Mucosa of gallbladder (tissue), 1 donor: ENCODE measurements at places on chromosomes 4 and X. TPM values are rescaled to one million over a fixed set of nuclear protein-coding genes. Genes with fewer than 3 reads are reported as not detected.

DNA sequence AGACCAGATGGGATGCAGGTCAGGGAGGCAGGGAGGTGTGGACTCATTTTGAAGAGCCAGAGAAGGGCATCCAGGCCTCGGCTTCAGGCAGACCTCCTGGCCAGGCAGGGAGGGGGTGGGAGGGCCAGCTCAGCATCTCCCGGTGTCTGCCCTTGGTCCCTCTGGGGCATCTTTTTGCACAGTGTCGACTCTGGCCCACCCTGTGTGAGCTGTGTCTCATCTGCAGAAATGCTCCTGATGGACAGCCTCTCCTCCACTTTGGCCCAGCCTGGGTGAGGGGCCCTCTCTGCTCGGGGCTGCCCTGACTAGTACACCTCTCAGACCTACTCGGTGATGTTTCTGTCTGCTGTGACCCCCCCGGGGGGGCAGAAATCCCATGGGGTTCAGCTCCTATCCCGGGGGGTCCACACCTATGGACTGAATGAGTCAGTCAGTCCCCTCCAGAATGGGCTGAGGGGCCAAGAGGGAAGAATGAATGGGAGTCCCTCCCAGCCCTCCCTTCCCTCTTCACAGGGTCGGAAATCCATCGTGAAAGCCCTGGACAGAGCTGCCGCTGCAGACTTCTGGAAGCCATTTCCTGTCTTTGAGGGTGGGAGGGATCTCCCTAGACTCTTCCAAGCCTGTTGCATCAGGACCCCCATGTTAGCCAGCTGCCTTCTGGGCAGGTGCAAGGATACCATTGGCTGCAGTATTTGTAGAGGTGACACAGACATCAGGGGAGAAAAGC is 196.7 kb upstream of the PSAPL1 start:
- no peak for DNase-seq

GRCh38 chrX:149073479-149073878 is 431.6 kb downstream of the IDS start:
- DNase-seq = no peak

DNA sequence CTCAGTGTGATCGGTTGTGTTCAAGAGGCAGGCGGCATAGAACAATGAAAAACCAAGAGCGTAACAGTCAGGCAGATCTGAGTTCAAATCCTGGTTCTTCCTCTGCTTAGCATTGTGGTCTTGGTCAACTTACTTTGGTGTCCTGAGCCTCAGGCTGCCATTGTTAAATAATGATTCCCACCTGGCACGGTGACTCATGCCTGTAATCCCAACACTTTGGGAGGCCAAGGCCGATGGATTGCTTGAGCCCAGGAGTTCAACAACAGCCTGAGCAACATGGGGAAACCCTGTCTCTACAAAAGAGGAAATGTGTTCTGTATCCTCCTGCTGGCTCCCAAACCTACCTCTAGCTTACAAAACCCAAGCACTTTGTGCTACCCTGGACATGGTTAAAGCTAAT is 129.0 kb upstream of the STX18 start:
- DNase-seq = no peak

- no peak for DNase-seq
Measured at GRCh38 chr4:17482716-17483115, 29.2 kb downstream of the QDPR start.

GRCh38 chr4:65007841-65008439 is 598.7 kb upstream of the TECRL start:
- no peak for DNase-seq

DNA sequence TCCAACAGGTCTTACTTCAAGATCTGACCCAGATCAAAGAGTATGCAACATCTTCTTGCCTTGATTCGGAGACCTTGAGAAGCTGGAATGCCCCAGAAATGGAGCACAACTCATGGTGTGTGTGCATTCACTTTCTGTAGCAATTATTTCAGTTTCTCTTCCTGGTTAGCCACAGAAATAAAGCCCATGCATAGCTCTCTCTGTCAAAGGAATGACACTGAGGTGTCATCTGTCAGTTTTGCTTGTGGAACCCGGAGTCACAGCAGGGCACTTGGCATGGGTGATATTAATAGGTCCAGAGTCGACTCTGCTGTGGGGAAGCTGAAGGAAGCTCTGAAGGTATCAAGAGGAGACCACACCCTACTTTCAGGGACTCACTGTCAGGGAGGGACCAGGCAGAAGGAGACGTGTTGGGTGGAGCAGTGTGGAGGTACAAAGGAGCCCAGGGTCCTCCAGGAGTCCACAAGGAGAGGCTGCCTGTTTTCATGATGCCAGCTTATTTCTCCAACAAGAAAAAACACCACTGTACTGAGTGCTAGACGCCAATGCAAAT is 10.7 kb downstream of the CLNK start:
- DNase-seq = no peak

DNA sequence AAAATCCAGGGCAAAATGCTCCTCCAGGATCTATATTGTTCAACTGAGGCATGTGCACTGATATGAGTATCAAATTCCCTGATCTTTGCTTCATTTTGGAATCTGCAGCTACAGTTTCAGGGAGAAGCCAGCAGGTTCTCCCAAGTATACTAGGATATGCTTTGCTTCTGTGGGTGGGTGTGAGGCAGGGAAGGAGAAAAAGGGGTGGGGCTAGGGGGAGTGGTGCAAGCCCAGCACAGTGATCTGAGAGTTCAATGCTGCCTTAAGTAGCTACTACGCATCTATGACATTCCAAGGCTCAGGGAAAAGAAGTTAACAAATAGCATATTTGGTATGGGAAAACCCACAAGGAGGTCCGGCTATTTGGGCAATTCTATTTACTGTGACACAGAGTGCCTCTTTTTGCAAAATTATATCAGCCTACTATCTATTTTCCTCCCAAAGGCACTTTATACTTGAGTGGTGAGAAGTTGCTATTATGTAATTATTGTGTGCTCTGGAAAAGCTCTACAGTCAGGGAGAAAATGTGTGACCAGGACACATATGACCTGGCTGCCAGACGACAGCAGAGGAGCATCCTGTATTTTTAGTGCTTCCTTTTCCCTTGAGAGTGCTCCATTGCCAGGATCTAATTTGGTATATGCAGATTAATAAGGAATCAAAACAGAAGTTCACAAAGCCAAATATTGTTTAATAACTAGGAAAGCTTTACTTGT is 162.0 kb downstream of the RNF150 start:
- DNase-seq = no peak

GRCh38 chr4:154454710-154455109 is 36.9 kb downstream of the DCHS2 start:
- DNase-seq = no peak

- no peak for DNase-seq
Measured at GRCh38 chr4:170001745-170002267, 24.4 kb downstream of the MFAP3L start.

GRCh38 chr4:60366661-60367060 is 833.5 kb upstream of the ADGRL3 start:
- DNase-seq = no peak

- DNase-seq = no peak
Measured at GRCh38 chrX:27728291-27728690, 79.5 kb upstream of the MAGEB10 start.

DNA sequence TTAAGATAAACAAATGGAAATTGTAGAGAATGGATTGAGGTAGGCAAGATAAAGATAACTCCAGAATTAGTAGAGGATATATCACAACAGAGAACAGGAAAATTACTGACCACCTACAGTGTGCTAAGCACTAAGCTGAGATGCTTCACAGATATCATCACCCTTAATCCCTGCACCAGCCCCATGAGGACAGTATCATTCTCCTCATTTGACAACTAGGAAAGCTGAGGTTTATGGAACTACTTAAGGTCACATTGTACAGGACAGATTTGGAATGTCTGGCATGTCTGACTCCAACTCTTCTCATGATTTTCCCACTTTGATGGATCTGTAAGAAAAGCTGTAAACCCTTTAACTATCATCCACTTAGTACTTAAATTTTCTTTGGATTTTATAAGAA is 95.5 kb downstream of the CASK start:
- DNase-seq = no peak

DNA sequence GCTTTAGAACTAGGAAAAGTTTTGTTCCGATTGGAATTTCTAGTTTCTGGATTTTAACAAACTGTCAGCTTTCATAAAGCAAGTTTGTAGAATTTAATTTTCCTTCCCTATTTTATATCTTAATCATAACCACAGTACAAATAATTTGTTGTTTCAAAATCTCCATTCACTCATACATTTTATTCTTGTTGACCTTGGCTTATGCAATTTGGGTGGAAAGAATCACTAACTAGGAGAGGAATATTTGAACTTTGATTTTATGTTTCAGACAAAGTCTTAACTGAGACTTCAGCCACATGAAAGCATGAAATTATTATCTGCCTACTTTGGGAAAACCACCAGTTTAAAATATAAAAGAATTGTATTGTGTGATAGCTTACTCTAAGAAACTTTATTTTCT is 427.9 kb downstream of the SPRY1 start:
- DNase-seq = no peak

GRCh38 chr4:116880625-116881024 is 204.8 kb downstream of the TRAM1L1 start:
- no peak for DNase-seq

DNA sequence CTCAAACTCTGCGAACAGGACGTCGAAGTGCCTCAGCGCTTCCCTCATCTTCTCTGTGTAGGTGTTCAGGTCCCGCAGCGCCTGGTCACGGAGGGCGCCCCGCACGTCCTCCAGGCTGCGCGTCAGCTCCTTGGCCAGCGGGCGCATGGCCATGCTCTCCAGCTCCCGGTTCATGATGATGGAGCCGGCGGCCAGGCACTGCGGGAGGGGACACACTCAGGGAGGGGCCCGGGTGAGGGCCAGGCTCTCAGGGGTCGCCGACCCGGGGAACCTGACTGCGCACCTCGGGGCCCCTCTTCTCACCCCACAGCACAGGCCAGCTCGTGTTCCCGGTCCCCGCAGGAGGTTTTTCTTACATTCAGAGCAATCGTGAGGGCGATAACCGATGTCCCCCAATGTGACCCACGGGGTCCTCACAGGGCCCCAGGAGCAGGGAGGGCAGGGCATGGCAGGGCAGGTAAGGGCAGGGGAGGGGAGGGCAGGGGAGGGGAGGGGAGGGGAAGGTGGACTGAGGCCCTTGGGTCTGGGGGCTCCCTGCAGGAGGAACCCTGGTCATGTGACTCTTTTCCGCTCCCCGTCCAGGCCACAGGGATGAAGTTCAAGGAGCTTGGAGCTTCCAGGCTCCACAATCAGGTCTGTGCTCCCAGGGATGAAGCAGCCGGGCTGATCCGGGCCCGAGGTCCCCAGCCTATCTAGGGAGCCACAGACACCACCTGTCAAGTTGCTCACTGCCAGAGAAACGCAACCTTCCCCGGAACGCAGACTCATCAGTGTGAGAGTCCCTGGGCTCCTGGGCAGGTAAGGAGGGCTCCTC is 77.8 kb upstream of the MXD4 start:
- DNase-seq = peak; percentile 6

- DNase-seq = no peak
Measured at GRCh38 chr4:120753854-120754253, 168.7 kb downstream of the PRDM5 start.

GRCh38 chrX:116239944-116240840 is 69.6 kb downstream of the AGTR2 start:
- DNase-seq = peak; percentile 38

- DNase-seq = no peak
Measured at GRCh38 chrX:33204889-33205288, 6.5 kb downstream of the DMD start.

GRCh38 chr4:52884994-52885393 is 22.9 kb downstream of the RASL11B start:
- no peak for DNase-seq

- no peak for DNase-seq
Measured at GRCh38 chr4:41693629-41694028, 54.9 kb downstream of the PHOX2B start.

GRCh38 chr4:185404031-185404430 is 7.4 kb downstream of the ANKRD37 start:
- no peak for DNase-seq

GRCh38 chr4:184534511-184535391 is 60.4 kb upstream of the IRF2 start:
- DNase-seq = no peak

GRCh38 chr4:146932116-146932515 is 13.5 kb downstream of the TTC29 start:
- no peak for DNase-seq

GRCh38 chr4:187921946-187922623 is 73.5 kb upstream of the ZFP42 start:
- DNase-seq = no peak

- no peak for DNase-seq
Measured at GRCh38 chr4:156991161-156991560, 19.6 kb upstream of the PDGFC start.

GRCh38 chrX:3244203-3244743 is 102.2 kb downstream of the MXRA5 start:
- no peak for DNase-seq

DNA sequence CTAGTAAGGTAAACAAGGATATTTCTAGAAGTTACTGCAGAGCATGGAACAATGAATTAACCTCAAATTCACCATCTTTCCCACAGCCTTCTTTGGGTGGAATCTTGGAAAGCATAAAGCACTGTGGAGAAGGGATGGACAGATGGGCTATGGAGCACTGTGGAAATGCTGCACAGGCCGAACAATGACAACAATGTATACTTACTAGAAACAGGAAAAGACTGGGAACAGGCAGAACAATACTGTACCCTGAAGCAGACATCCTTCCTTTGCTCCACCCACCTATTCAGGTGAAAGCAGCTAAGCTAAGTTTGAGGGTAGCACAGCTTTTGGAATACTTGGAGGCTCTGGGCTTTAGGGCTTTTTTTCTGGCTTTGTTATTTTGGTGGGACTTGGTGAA is 250.6 kb upstream of the KLF8 start:
- DNase-seq = no peak

DNA sequence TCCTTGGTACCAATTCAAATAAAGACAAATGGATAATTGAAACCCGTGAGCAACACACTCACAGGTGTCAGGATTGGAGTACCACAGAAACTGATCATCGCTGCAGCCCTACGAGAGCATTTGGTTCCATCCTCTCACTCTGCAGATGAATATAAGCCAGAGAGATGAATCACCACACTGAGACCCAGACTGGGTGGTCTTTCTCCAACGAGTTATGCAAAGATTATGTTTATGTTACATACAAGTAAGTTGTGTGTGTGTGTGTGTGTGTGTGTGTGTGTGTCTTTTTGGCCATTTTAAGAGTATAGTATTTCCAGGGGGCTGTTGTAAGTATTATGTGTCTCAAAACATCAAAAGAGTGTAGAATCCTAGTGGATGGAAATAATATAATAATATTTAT is 329.5 kb upstream of the ZFP42 start:
- no peak for DNase-seq

NCAPG gene
- total RNA-seq = 1.4 TPM

ASMT gene
- not detected for total RNA-seq

CCDC110 gene
- total RNA-seq = 0.78 TPM

CUL4B gene
- 36.1 TPM for total RNA-seq

BRS3 gene
- total RNA-seq = not detected

CYSLTR1 gene
- total RNA-seq = 3.5 TPM

CLDN2 gene
- total RNA-seq = 236 TPM

CSAG2 gene
- total RNA-seq = not detected

EDA gene
- 8.4 TPM for total RNA-seq

H2BW2 gene
- 0.17 TPM for total RNA-seq

ARX gene
- not detected for total RNA-seq

SOWAHB gene
- 11.7 TPM for total RNA-seq

MAGEB6 gene
- total RNA-seq = not detected

UGT2B15 gene
- 826 TPM for total RNA-seq

TCEAL3 gene
- total RNA-seq = 34.2 TPM

TREX2 gene
- total RNA-seq = 0.63 TPM

ARHGEF6 gene
- 18.9 TPM for total RNA-seq

RASSF6 gene
- 20.1 TPM for total RNA-seq

RBM47 gene
- total RNA-seq = 143 TPM
